Fibroblast of lung (primary cell): ENCODE measurements at places on chromosomes 12 and 14. TPM values are rescaled to one million over a fixed set of nuclear protein-coding genes. Genes with fewer than 3 reads are reported as not detected.

GRCh38 chr14:69428289-69428998, 30.0 kb downstream of the SLC39A9 start:
- no peak for DNase-seq

PLA2G1B gene
- 0.51 TPM in 1 of 2 replicates, not detected in the other for total RNA-seq

DNA sequence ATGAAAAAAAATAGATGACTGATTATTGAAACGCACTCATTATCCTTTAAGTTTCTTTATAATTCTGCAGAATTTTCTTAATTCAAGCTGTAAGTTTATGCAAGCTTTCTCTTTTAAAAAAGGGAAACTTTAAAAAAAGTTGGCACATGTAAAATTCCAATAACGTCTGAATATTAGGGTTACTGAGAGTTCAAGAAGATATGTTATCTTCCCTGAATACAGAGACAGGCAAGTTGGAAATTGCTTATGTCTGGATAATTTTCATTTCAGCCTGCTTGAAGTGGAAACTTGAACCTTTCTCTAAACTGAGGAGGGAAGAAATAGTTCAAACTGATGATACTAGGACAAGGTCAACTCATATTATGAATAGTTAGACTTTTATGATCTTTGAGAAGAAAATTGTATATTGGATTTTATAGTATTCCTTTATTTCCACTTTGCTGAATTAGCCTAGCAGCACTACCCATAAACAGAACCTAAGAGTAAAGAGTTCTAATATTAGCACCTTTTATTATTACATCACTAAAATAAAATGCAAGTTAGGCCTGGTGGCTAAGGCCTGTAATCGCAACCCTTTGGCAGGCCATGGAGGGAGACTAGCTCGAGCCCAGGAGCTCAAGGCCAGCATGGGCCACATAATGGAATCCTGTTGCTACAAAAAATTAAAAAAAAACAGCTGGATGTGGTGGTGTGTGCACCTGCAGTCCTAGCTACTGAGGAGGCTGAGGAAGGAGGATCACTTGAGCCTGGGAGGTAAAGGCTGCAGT, 288.0 kb downstream of the TRHDE start:
- DNase-seq, result no peak

EPYC gene
- total RNA-seq, result not detected in 2 replicates

- DNase-seq, result no peak
These were observed 35.3 kb upstream of the TMTC1 start for GRCh38 chr12:29818916-29819623.

DNA sequence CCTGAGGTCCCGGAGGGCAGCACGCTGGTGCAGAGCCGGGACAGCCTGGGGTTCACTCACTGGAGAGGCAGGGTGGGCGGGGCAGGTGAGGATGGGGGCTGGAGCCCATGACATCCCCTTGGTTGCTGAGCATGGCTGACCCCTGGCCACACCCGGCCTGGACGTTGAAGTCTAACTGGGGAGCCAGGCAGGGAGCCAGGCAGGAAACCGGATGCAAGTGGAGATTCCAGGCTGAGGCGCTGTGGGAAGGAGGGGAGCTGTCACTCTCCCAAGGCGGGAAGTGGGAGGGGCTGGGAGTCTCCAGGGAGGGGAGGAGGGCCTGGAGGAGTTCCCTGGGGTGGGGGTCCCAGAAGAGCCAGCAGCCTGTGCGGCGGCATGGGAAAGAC, 7.7 kb upstream of the INF2 start:
- peak; percentile 86 for DNase-seq
